ENCODE measurements at places on chromosomes 12 and 14.

- DNase-seq = no peak
Measured at GRCh38 chr14:51929166-51929565, 60.2 kb upstream of the RTRAF start.

GRCh38 chr12:56129206-56129941 lies 1.3 kb downstream of the ESYT1 start:
- no peak for DNase-seq

- no peak for DNase-seq
Measured at GRCh38 chr12:29518407-29518806, 20.9 kb upstream of the OVCH1 start.

GRCh38 chr14:93510056-93510455 lies 79.3 kb downstream of the UNC79 start:
- DNase-seq = no peak

GRCh38 chr14:51883232-51883631 lies 22.8 kb downstream of the GNG2 start:
- no peak for DNase-seq

- no peak for DNase-seq
Measured at GRCh38 chr12:53051058-53051880, 1.4 kb downstream of the TNS2 start.

DNA sequence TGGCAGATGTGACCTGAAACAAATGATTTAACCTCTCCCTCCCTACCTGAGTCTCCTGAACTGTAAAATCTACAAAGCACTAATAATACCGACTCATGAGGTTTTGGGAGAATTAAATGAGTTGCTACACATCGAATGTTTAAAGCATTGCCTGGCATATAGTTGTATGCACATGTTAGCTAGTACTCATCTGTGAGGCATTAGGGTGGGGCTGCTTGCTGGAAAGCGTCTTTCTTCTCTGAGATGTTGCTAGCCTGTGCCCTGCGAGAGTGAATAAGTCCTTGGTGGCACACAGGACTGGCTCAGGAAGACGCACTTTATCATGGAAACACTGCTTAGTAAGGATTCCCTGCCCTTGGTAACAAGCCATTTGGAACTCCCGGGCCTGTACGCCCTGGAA lies 6.1 kb downstream of the RAPGEF3 start:
- DNase-seq = no peak

DNA sequence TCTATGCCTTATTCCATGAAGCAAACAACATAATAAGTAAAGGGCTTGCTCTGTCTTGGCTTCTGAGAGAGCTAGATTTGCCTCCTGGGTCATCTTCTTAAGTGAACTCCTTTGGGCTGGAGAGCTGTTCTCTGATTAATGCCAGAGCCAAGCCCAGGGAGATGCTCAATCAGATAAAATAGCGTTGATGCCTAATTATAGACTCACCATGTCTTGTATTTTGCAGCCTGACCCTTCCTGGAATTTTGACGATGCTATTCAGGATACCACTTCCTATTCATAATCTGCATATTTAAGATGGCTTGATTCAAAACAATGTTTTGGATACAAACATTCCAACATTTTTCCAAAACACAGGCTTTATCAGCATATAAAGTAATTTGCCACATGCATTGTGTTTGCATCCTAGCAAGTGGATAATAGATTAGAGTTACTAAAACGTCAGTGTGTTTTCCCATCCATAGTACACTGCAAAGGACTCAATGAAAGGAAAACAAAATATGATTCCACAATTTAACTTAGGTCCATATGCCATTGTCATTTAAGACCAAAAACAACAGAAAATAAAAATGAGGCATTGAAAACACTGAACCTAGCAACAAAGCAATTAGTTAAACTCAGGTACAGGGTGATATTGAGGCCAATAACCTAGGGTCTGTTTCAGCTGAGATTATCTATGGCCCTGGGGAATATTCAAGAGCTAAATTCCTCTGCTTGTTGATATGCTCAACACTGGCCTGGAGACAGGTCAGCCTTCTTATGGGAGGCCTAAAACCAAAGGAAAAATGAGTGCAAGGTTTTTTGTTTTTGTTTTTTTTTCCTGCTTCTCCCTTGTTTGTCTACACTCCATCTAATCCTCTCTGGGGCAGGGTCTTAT lies 184.2 kb upstream of the FOXN3 start:
- DNase-seq = no peak

GRCh38 chr14:81208489-81208888 lies 12.3 kb downstream of the GTF2A1 start:
- no peak for DNase-seq

DNA sequence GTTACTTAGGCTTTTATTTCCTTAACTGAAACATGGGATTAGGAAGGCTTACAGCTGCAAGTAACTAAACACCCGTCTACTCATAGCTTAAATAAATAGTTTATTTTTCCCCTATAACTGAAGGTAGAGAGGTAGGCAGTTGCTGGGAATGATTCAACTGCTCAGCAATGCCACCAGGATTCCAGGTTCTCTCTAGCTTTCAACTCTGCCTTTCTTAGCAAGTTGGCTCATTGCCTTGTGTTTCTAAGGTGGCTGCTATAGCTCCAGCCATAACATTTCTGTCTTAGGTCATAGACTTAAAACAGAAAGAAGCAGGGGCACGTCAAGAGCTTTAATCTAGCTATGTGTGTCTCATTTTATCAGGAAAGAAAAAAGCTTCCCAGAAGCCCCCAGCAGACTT lies 103.7 kb upstream of the MDM1 start:
- DNase-seq = no peak

DNA sequence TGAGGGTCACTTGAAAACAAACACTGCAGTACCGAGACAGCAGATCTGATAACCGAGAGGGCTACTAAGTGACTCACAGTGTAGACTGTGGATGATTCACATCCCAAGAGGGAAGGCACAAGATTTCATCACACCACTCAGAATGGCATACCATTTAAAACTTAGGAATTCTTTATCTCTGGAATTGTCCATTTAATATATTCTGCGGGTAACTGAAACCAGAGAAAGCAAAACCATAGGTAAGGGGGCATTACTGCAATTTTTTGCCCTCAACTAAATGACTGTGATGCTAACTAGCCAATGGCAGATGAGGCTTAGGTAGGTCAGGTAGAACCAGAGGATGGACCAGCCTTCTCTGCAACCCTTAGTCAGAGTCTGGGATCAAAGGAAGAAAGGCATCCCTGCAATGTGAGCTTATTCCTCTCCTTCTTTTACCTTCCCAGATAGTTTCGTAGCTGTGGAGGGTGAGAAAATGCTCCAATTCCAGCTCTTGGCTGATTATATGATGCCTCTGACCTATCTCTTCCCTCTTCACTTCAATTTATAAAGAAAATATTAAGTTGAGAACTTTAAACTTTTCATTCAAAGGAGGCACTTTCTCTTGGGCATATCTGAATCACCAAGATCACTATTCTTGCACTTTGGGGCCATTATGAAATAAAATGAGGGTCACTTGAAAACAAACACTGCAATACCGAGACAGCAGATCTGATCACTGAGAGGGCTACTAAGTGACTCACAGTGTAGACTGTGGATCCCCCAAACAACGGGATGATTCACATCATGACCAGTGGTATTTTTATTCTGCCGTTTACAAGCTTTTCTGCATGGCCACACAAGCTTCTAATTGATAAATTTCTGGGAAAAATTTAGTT lies 6.8 kb downstream of the ART4 start:
- DNase-seq = no peak

DNA sequence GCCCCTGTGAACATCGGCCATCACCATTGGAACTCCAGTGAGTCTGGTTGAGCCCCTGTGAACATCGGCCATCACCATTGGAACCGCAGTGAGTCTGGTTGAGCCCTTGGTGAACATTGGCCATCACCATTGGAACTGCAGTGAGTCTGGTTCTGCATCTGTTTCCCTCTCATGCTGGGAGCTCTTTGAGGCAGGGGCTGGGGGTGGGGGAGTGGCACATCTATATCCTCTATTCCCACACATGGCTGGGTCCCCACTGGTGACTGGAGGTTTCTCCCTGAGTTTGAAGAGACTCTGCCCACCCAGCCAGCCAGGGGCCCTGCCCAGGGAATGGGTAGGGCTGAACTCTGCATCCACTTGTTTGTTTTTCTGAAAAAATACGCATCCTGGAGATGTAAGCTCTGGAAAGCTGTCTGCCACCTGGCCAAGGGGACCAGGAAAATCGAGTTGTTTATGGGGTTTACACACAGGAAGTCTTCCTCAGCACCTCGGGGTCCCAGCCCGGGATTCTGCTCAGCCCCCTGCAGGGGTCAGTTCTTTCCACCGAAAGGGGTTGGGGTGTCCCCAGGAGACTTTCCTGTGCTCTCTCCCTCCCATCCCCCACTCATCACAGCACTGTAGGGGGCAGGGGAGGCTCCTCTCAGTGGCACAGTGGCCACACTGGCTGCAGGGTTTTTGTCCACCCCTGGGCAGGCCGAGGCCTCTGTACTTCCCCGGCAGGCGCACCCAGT lies 170.5 kb upstream of the GSC start:
- DNase-seq = no peak

- no peak for DNase-seq
Measured at GRCh38 chr14:61221906-61222305, 59.2 kb downstream of the TMEM30B start.

DNA sequence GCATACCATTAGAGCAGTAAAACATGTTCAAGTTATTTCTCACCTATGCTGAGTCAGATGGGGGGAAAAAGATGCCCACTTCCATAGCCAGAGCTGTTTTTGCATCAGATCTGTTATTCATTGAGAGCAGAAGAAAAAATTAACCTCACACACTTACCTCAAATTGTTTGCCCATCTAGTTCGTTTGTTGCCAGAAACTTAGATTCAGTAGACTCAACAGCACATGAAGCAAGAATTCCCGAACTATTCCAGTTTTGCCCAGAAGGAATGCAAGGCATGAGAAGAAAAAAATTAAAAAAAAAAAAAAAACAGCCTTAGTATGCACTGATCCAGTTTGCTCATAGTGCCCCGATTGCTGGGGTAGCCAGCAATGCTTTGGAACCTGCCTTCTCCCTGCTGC lies 12.4 kb upstream of the DPF3 start:
- no peak for DNase-seq

GRCh38 chr12:50175716-50176026 lies 8.5 kb upstream of the CERS5 start:
- no peak for DNase-seq

- DNase-seq = no peak
Measured at GRCh38 chr12:25787701-25788100, 170.8 kb upstream of the RASSF8 start.

- no peak for DNase-seq
Measured at GRCh38 chr12:89723276-89723675, 14.6 kb upstream of the ATP2B1 start.

DNA sequence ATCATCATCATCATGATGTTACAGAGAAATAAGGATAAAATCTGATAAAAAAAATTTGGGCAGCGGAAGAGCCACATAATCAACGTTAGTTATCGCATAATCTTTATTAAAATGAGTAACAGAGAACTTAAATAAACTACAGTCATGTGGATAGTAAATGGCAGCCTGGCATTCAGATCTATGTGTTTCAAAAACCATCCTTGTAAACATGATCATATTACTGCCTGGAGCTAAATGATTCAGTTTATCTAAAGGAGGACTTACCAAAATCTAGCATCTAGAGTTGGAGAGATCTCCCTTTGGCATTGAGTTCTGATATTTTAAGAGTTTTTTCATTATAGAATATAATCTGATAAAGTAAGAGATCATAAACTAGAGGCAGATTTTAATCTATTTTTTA lies 200.1 kb upstream of the MGAT4C start:
- DNase-seq = no peak

DNA sequence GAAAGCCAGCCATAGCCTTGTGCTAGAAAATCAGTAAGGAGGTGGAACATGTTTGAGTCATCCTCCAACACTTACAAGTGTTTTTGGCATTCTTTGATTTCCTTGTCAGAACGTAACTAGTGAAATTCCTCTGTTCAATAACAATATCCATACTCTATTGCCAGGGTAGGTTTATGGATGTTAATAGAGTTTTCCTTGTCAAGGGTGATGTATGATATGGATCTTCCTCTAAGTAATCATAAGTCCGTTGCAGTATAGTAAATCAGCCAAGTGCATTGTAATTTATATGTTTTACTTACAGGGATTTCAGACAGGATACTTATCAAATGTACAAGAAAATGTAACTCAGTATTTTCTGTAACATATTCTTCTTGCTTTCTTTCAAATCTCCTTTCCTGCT lies 19.4 kb downstream of the NAV3 start:
- no peak for DNase-seq

- DNase-seq = no peak
Measured at GRCh38 chr14:64459405-64460136, 5.7 kb upstream of the AKAP5 start.

DNA sequence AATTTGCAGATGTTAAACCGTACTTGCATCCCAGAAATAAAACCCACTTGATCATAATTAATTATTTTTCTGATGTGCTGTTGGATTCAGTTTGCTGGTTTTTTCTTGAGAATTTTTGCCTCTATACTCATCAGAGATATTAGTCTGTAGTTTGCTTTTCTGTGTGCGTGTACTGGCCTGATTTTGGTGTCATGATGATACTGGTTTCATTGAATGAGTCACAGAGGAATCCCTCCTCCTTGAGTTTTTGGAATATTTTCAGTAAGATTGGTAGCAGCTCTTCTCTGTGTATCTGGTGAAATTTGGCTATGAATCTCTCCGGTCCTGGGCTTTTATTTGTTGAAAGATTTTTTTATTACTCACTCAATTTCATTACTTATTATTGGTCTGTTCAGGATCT lies 100.4 kb upstream of the PMCH start:
- no peak for DNase-seq

DNA sequence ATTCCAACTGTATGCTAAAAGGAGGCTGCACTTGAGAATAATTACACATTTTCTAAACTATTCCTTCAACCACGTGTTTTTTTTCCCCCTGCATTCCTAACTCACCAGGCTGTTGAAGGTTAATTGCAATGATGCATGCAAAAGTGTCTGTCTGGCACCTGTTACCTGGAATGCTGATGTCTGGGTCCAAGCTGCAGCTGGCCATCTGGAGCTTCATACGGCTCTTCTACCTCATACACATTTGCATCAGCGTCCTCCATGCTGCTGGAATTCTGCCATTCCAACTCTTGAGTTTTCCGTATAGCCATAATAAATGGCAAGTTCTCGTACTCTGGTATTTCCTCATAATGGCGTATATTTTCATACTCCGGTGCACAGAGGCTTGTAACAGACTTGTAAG lies 8.6 kb downstream of the FGD6 start:
- no peak for DNase-seq

DNA sequence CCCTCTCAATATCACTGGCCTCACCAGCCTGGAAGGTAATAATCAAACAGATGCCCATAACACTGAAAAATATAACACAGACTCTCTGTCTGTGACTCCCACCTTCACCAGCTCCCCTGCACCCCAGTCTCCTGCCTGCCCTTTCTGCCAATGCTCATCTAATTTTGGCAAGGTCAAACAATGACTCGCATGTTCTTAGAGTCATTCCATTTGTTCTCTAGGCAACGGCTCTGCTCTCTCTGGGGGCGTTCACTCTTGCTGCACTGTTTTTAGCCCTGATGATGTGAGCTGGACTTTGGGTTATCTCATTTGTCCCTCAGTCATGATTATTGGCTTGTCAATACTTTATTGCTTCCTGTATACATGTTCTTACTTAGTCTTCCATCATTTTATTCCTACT lies 691.8 kb downstream of the FLRT2 start:
- DNase-seq = no peak

Measured in HuH-7 (cell line).